Iris pigment epithelial cell (primary cell): ENCODE measurements at places on chromosomes 7 and 10.

GRCh38 chr10:104664205-104664604, 23.1 kb downstream of the SORCS3 start:
- no peak for DNase-seq

GRCh38 chr7:150481186-150481920, 30.9 kb downstream of the GIMAP8 start:
- DNase-seq, result no peak

DNA sequence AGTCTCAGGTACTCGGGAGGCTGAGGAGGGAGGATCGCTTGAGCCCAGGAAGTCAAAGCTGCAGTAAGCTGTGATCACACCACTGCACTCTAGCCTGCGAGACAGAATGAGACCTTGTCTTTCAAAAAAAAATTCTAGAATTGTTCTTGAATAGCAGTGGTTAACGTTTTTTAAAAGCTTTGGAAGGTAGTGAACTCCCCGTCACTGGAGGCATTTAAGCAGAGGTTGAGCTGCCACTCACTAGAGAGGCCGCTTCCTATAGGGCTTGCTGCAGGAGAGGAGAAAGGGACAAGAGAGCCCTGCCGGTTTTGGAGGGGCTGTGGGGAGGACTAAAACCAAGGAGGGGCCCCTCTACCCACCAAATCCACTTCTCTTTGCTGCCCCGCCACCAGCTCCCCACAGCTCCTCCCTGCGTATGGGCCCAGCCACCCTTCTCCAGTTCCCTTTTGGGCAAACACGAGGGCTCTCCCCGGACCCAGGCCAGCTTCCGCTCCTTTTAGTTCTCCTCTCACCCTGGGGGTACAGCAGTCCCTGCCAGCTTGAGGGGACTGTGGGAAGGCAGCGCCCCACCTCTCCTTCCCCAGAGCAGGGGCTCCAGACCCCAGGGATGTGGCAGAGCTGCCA, 86.9 kb upstream of the GTF2I start:
- no peak for DNase-seq

DNA sequence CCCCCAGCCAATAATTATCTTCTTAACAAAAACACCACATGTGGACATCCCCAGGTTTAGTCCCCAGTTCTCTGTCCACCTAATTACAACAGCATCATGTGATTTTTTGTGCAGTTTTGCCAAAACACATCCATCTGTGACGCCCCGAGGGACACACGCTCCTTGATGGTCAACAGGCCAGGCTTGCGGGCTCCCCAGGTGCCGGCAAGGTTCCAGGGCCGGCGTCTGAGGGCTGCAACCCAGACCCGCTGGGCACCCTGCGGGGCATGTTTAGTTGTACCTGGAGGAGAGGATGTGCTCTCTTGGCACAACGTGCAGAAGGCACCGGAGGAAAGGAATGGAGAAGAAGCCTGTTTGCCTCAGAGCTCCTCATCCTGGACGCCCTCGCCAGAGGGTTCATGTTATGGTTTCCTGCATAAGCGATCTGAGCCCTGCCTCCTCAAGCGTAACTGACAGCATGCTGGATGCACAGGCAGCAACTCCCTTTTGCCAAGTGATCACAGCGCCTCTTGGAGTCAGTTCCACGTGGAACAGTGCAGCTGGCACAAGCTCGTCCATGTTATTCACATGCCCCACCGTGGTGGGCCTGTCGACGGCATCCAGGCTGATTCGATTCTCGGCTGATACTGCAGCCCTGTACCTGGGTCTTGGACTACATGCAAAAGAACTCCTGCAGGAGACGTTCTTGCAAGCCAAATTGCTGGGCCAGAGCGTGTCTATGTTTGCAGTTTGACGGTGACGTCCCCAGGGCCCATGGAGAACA, 41.6 kb downstream of the JAKMIP3 start:
- DNase-seq, result no peak

DNA sequence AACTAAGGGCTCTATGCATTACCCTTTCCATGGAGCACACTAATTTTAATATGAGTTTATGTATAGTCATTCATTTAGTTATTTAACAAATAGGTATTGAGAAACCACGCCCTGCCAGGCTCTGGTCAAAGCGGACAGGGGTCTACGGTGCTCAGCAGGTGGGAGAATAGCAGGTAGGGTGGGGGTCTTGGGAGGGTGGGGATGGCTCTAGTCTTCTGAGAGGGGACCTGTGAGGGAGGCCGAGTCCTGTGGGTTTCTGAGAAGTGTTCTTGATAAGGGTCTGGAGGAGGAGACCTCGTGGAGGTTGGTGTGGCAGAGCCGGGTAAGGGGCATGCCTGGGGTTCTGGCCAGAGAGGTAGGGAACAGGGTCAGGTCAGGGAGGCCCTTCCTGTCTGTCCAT, 1.1 kb downstream of the WDFY4 start:
- DNase-seq, result no peak

DNA sequence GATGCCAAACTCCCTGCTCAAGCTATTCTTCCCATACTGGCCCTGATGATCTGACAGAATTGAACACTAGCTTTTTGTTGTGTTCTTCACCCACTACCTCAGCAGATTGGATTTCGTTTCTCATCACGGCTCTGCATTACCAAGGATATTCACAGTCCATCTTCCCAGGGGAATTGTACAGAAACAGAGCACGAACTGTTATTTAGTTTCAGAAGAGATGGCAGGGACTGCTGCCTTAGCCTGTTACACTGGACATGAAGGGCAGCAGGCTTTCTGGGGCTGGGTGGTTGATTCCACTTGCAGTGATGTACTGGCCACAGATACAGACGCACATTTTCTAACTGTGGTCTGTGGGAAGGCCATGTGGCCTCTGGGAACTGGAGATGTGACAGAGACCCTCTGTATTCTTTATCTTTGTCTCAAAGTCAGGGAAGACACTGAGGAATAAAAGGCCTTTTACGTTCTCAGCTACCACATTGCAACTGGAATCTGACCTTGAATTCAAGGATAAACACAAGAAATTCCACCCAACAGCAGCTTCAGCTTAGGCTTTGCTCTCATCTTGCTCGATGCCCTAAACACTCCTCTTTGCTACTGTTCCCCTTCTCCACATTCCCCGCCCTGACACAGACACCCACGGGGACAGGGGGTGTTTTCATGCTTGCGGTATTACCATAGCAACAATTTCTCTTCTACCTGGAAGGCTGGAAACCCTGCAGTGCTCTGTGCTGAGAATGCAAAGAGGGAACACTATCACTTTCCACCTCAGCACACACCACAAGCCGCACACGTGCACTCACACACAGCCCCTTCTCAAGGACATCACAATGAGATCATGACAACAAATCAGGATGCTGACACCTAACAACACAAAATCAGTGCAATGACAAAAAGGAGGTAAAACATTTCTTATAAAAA, 81.7 kb downstream of the RNF216 start:
- DNase-seq, result peak; percentile 45

GRCh38 chr7:34133356-34133982, 228.1 kb downstream of the BMPER start:
- DNase-seq, result peak; percentile 34

DNA sequence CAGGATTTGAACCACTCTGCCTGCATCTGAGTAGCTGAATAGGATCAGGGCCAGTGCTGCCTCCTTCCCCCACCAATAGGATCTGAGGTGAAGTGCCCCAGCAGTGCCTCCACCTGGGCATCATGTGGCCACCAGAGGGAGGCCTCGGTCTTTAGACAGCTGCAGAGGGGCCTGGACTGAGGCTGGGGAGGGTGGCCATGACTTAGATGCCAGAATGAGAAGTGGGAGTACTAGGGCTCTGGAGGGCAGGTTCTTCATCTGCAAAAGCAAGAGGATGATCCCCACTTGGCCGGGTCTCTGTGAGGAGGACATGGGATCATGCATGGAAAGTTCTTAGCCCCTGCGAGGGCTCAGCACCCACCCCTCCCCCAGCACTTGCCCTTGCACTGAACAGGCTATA, 56.9 kb downstream of the NEUROG3 start:
- DNase-seq, result no peak

DNA sequence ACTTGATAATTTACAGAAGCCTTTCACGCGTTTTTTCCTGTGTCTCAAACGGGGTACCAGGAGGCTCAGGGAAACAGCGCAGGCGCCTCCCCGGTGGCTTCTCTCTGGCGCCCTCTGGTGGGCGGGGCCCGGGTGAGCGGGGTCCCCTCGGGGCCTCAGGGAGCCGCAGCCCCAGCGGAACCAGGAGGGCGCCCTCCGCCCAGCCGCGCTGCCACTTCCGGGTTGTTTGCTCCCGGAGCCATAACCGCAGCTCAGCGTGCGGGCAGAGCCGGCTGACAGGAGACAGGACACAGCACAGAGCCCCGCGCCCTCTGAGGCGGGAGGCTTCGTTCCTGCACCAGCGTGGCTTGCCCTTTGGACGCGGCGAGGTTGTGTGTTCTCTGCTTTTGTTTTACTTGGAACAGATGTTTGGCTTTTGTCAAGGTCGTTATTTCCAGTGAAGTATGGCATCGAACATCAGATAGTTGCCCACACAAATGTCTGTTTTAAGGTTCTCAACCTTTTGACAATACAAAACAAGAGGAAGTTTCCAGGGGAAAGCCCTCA, 6.9 kb upstream of the CYP2E1 start:
- peak; percentile 43 for DNase-seq

GRCh38 chr7:70595755-70596597, 536.0 kb upstream of the GALNT17 start:
- no peak for DNase-seq

- peak; percentile 14 for DNase-seq
These were observed 11.6 kb downstream of the ATP6V0E2 start for GRCh38 chr7:149885191-149886017.

GRCh38 chr10:43249962-43250614, 16.8 kb downstream of the RASGEF1A start:
- no peak for DNase-seq

DNA sequence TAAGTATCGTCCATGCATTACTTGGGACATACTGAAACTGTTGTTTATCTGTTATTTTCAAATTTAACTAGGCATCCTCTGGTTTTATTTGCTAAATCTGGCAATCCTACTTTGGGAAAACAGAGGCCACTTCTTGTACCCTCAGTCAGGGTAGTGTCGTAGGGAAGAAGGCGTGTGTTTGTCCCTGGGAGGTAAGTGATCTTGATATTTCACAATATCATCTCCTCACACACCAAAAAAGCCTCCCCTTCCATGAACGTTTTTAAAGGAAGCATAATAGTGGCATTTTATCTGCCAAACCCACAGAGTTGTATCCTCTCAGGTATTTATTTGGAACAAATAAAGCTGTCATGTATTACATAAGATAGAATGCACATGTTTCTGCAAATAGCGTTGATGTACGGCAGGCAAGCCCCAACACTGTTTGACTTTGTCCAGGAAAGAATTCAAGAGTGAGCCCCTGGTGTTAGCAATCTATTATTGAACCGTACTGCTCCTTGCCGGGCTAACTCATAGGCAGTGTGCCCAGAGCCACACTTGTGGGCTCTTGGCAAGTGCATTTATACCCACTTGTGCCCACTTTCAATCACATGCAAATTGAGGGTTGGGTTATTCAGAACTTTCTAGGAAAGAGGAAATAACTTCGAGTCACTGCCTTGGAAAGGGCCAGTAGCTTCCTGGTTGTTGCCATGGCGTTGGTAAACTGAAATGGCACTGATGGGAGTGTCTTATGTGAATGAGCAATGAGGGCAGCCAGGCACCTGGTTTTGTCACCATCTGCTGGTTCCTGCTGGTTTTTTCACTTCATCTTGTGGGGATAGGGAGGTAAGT, 266.0 kb downstream of the USP6NL start:
- peak; percentile 3 for DNase-seq

- DNase-seq, result no peak
These were observed 601.4 kb upstream of the MGMT start for GRCh38 chr10:128865436-128866195.

- peak; percentile 89 for DNase-seq
These were observed 330.0 kb downstream of the ARL4A start for GRCh38 chr7:13017333-13017857.

- peak; percentile 47 for DNase-seq
These were observed 132.6 kb upstream of the PODXL start for GRCh38 chr7:131688738-131689661.

- DNase-seq, result peak; percentile 43
These were observed 12.9 kb downstream of the PDZD8 start for GRCh38 chr10:117362313-117362712.

DNA sequence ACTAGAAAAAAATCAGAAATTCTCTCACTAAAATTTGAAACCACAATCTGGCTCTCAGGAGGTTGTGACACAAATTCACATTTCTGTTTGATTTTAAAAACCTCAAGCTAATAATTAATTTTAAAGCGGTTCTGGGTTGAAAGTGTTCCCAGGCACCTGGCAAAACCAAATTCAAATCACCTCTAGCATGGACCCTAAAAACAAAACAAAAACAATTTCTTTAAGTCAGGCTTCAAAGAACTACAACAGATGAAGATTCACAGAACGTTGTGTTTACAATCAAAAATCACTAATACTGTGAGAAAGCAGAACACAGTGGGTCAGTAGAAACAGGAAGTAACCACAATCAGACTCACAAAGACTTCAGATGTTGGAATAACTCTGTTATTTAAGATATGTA, 7.2 kb upstream of the RELN start:
- no peak for DNase-seq

- no peak for DNase-seq
These were observed 15.9 kb upstream of the CDH23 start for GRCh38 chr10:71380841-71381240.

- DNase-seq, result peak; percentile 80
These were observed 23.7 kb downstream of the RTKN2 start for GRCh38 chr10:62244785-62245467.

DNA sequence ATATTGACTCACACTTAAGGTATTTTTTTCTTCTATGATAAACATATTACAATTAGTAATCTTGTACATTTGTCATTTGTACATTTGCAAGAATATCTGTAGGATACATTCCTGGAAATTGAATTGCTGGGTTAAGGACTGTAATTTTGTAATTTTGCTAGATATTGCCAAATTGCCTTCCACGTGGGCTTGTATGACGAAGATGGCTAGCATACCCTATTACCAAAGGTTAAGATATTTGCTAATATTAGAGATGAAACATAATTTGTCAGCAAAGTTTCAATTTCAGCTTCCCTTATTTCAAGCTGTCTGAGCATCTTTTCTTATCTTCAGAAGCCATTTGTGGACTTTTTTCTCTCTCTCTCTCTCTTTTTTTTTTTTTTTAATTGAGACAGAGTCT, 1.0 kb upstream of the LYZL2 start:
- DNase-seq, result peak; percentile 82

GRCh38 chr10:24133835-24134234, 75.1 kb upstream of the KIAA1217 start:
- DNase-seq, result no peak

- peak; percentile 80 for DNase-seq
These were observed 64.0 kb downstream of the OAT start for GRCh38 chr10:124354411-124355382.

GRCh38 chr7:105480931-105481330, 41.1 kb downstream of the PUS7 start:
- peak; percentile 54 for DNase-seq
